ENCODE measurements at places on chromosomes 16 and 17.
A peak's percentile ranks its signal among the peaks of the same experiment; 100 is the strongest.

GRCh38 chr17:9798724-9799123 is 7.3 kb upstream of the DHRS7C start:
- no peak for DNase-seq

DNA sequence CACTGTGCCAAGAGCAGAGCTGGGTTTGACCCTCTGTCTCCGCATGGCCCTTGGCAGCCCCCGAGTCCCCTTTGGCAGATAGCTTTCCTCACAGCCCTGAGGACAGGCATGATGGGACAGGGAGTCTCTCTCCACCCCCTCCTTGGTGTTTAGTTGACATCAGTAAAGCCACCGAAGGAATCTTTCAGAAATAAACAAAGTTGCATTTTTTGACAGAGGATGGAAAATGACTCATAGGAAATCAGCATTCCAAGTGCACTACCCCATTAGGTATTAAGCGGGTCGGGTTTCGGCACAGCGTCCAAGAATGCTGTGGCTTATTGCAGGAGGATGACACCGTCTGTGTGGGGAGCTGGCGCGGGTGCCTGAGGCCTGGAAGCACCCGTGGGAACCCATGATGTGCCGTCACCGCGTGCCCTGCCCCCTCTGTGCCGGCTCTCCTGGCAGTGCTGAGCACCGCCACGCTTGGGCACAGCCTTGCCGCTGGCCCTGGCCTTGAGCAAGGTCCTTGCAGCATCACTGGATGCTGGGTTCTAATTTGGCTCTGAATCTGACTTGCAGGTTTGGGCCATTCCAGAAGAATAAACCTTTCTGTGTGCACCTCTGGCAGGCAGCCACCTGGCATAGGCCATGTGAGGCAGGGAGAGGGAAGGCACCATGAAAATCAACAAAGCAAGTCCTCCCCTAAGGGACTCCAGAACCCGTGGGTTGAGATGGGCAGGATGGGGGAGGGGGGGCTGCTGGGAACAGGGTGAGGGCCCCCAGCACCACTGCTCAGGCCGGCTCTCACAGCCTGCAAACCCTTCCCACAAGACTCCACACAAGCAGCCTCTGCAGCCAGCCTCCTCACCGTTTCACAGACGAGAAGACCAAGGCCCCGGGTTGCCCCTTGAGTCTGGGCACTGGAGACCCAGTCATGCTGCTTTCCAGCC is 50.5 kb upstream of the ZNF469 start:
- no peak for DNase-seq

DNA sequence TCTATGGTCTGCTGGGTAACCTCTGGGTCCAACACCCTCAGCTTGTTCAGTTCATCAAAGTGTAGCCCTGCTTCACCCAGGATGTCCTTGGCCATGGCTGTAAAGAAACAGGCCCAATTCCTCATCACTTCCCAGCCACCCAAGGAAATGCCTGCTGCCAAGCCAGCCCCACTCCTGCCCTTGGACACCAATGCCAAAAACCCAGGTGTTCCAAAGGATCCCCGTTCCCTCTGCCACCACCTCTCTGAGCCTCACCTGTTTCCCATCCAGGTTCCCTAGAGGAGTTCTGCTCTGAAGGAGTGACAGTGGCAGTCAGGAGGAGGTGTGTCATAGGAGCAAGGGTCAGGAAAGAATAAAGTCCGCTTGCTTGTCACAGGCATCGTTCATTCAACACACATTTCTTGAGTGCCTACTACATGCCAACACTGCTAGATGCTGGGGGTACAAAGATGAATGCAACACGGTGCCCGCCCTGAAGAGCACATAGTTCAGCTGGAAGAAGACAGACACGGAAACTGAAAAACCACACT is 3.3 kb downstream of the IFT20 start:
- no peak for DNase-seq

- peak; percentile 38 for DNase-seq
These were observed 516 bp downstream of the SLC16A6 start for GRCh38 chr17:68290268-68290954.

DNA sequence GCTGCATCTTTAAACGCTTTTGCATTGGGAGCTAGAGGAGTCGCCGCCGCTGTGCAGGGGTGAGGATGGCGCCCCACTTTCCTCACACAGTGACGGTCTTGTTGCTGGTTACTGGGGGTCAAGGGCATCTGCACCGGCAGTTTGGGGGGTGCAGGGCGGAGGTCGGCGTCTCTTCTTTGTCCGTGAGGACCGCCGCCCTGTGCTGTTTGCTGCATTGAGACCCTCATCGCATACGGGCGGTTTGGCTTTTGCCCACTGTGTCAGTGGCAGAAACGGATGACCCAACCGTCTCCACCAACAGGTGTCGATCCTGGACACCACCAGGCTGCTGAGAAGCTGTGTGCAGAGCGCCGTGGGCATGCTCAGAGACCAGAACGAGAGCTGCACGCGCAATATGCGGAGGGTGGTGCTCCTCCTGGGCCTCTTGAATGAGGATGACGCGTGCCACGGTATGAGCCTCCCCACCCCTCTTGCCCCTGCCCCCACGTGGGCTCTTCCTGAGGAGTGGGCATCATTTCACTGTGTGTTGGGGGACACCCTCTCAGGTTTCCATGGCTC is 61.2 kb upstream of the ENDOV start:
- no peak for DNase-seq

GRCh38 chr16:72921106-72921505 is 126.8 kb downstream of the ZFHX3 start:
- no peak for DNase-seq

GRCh38 chr17:37643869-37644268 is 623 bp upstream of the DDX52 start:
- DNase-seq: no peak

DNA sequence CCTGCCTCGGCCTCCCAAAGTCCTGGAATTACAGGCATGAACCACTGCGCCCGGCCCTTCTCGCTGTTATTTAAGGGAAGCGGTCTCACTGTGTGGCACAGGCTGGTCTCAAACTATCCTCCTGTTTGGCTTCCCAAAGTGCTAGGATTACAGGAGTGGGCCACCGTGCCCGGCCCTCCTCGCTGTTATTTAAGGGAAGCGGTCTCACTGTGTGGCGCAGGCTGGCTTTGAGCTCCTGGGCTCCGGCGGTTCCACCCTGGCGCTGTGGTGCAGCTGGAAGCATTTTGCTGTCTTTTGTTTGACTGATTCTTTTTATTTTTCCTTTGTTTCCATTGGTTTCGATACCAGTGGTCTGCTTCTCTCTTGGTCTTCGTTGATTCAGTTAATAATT is 40.7 kb downstream of the FOXK2 start:
- no peak for DNase-seq

- no peak for DNase-seq
These were observed 37.4 kb downstream of the TMEM186 start for GRCh38 chr16:8760021-8760420.

GRCh38 chr17:81483862-81484194 is 28.8 kb downstream of the ACTG1 start:
- DNase-seq: no peak

DNA sequence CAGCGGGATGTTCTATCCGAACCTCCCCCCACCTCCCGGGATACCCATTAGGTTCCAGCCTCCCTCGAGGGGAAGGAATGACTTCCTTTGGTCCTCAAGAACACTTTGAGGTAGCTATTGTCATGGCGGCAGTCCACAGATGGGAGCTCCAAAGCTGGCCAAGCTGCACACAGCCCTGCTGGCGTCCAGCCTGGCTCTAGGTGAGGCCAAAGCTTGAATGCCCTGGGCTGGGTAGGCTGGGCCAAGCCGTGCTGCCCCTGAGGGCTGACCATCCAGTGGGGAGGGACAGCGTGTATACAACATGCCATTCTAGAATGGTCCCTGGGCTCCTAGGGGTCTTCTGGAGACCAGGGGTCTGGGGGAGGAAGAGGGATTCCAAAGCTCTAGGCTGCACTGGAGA is 43.5 kb downstream of the PEMT start:
- DNase-seq: no peak

GRCh38 chr16:11619327-11619851 is 32.7 kb upstream of the LITAF start:
- DNase-seq: no peak

DNA sequence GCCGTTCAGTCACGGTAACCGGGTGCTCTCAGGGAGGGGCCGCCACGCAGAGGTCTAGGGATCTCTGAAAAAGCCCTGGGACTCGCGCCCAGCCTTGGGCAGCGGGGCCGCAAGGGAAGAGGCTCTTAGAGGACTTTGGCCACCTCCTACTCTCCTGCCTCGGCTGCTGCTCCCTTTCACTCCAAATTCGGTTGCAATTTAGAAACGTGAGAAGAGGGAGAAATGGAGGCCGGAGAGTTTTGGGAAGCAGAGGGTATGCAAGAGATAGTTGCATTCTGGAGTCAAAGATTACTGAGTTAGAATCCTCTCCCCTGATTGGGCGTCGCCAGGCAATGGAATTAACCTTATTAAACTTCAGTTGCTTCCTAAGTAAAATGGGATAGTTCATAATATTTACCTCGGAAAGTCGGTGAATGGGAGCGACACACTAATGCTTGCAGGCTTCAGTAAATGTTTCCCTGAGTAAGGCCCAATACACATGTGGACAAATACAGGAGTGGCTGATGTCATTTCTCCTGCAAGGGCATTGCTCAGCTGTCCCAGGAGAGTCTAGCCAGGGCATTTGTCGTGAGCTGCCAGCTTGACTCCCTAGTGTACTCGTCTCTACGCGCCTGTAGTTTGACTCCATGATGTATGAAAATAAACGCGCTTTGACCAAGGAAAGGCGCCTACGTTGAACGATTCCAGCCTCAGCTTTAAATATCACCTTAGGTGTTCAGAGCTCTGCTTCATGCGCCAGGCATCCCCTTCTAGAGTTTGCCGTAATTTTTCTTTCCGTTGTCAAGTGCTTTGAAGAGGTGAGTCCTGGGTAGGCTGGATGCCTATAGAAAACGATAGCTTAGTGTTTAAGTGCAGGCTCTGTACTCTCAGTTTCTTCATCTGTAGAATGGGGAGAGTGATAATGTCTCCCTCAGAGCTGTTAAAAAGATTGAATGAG is 667 bp downstream of the OGFOD1 start:
- DNase-seq: no peak

DNA sequence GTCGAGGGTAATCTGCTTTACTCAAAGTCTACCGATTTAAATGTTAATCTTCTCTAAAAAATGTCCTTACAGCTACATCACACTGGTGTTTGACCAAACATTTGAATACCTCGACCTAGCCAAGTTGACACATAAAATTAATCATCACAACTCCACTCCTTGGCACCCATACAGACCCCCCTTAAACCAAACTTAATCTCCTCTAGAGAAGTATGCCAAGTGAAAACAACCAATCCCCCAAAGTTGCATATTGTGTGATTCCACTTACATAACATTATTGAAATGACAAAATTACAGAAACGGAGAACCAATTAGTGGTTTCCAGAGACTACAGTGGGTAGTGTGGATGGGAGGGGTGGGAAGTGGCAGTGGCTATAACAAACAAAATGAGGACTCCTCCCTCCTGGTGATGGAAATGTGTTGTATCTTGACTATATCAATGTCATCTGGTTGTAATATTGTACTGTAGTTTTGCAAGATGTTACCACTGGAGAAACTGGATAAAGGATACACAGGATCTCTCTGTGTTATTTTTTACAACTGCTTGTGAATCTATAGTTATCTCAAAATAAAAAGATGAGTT is 39.4 kb downstream of the CAPNS2 start:
- DNase-seq: no peak

DNA sequence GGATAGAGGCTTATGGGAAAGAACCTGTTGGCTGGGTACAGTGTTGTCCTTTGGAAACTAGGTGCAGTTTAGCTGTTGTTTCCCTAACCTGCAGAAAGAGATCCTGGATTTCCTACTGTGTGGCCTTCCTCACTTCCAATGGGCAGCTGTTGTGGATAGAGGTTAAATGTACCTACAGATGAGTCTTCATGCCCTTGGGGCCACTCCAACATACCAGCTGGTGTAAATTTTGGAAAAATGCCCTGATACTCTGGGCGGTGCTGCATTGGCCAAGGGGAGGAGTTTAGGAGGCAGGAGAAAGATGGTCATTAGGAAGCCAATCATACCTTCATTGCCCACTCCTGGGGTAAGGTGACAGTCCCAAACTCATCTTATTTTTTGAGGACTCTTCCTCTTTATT is 70.2 kb downstream of the SNX11 start:
- DNase-seq: no peak

DNA sequence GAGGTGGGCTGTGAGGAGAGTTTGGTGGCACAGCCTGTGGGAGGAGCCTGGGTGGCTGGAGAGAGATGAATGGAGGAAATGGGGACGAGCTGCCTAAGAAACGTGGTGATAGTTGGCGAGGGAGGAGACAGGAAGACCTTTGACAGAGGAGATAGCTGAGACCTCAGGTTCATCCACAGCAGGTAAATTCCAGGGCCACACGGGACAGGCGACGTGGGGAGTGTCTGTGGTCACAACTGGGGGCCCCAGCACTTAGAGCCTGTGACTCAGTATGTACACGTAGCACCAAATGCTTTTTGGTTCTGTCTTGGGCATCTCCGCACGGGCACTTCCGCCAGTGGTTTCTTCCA is 7.7 kb downstream of the MINK1 start:
- peak; percentile 5 for DNase-seq

DNA sequence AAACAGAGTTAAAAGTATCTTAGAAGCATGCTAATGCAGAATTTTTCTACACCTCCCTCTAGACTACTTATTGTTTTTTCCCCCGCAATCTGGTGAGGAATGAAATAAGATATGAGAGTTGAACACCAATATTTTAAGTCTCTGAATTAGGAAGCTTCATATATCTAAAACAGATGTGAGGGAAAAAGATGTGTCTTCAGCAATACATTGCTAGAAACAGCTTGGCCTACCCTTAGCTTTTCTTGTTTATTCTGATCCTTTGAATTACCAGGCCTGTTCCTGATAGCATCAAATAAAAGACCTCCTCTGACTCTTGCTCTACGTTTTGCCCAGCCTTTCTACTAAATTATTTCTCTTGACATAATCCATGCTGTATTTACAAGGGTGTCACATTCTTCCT is 221.8 kb downstream of the CDH11 start:
- DNase-seq: no peak

DNA sequence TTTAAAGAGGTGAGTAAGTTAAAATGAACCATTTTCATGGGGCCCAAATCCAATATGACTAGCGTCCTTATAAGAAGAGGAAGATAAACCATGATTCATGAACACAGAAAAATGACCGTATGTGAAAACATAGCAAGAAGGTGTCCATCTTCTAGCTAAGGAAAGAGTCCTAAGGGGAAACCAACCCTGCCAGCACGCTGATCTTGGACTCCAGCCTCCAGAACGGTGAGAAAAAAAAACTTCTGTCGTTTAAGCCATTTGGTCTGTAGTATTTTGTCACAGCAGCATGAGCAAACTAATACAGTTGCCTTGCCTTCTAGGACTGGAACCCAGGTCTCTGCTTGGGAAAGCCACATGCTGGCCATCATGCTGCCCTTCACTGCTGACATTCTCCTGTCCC is 4.2 kb upstream of the TMEM132E start:
- DNase-seq: no peak

- no peak for DNase-seq
These were observed 83.3 kb downstream of the ABHD15 start for GRCh38 chr17:29483503-29483902.

Measured in stimulated activated CD8-positive, alpha-beta memory T cell treated with anti-CD3 and anti-CD28 coated beads, Interleukin-2, amount 100 ng/mL, for 48 hours (primary cell).